ENCODE measurements at places on chromosomes 2 and 18. TPM values are rescaled to one million over a fixed set of nuclear protein-coding genes. Genes with fewer than 3 reads are reported as not detected.

The POTEI gene
- total RNA-seq = not detected

The ICOS gene
- total RNA-seq = not detected

The CDH7 gene
- 0.24 TPM for total RNA-seq

The SALL3 gene
- total RNA-seq = not detected

The ORC4 gene
- total RNA-seq = 63.9 TPM

The GULP1 gene
- total RNA-seq = 16.2 TPM

The ZNF396 gene
- 2.5 TPM for total RNA-seq

The RPIA gene
- total RNA-seq = 7.9 TPM

The ARHGAP15 gene
- total RNA-seq = 3.8 TPM

The VAMP5 gene
- total RNA-seq = 7.9 TPM

DNA sequence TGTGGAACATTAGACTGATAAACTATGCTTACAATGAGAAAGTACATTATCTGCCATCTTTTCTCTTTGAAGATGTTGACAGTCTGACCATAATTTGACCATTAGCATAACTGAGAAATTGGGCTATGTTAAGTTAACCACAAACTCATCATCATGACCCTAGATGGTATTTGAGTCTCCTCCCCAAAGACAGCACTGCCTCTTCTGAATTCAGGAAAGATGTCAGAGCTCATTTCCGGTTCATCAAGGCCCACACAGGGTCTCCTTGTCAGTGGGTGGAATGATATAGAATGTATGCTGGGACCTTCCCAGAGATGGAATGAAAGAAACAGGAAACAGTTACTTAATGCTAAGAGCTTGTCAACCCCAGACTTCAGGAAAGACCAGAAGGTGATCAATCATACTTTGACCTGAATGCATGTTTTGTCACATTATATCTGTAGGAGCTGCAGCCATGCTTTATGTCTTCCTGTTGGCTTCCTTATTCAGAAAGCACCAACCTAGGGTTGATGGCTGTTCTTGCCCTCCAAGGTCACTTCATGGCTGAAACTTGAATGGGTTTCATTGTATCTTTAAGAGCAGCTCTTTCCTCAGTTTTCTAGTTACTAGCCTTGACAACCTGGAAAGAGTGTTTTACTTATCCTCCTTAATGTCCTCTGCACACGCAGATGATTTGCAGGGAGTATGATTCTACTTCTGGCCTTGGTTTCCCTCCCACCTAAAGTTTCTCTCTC, 99.1 kb upstream of the NEUROD1 start:
- no peak overlapping the region for H3K27ac ChIP-seq
- no peak overlapping the region for H3K4me3 ChIP-seq
- H3K4me1 ChIP-seq = peaks cover 15% of the 10 kb centered on the region
- no peak for DNase-seq
- no peaks in the 10 kb centered on the region for H3K27me3 ChIP-seq
- no peaks in the 10 kb centered on the region for H3K36me3 ChIP-seq

DNA sequence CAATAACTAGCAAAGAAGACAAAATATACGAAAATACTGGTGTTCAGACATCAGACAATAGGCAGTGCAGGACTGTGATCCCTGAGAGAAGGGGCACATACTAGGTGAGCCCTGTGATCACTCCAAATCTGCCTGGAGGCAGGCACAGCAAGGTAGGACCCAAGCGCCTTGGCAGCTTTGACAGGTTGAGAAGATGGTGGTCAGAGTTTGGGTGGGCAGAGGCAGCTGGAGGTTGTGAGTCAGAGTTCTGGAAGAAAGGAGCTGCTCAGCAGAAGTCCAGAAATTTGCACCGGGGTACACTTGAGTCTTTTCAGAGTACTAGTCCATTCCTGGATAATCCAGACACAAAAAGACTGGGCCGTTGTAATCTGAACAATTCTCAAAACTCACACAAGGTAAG, 14.0 kb downstream of the KIF1A start:
- H3K4me1 ChIP-seq = no peaks in the 10 kb centered on the region
- DNase-seq = no peak
- H3K4me3 ChIP-seq = no peak overlapping the region
- no peaks in the 10 kb centered on the region for H3K36me3 ChIP-seq
- H3K27me3 ChIP-seq = peaks cover 38% of the 10 kb centered on the region

DNA sequence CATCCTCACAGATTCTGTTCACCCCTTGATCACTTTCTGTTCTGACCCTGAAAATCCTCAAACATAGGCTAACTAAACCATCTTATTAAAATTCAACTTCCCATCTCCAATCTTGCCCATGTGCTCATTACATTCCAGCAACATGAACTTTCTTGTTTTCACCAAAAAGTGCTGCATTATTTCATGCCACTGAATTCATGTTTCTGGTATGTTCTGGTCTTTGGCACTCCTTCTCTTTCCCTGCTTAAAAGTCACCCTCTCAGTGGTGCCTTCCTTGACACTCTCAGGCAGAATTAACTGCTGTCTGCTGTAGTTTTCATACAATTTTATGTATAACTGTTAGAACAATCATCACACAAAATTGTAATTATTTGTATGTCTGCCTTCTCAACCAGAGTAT, 247.7 kb upstream of the RBMS1 start:
- no peak overlapping the region for H3K27ac ChIP-seq
- DNase-seq = no peak
- H3K4me3 ChIP-seq = no peak overlapping the region
- H3K27me3 ChIP-seq = no peaks in the 10 kb centered on the region

GRCh38 chr2:53559302-53559966, 208.2 kb upstream of the CHAC2 start:
- no peak for DNase-seq
- no peak overlapping the region for H3K4me3 ChIP-seq
- H3K27ac ChIP-seq = no peak overlapping the region
- H3K27me3 ChIP-seq = no peaks in the 10 kb centered on the region
- H3K36me3 ChIP-seq = no peaks in the 10 kb centered on the region

DNA sequence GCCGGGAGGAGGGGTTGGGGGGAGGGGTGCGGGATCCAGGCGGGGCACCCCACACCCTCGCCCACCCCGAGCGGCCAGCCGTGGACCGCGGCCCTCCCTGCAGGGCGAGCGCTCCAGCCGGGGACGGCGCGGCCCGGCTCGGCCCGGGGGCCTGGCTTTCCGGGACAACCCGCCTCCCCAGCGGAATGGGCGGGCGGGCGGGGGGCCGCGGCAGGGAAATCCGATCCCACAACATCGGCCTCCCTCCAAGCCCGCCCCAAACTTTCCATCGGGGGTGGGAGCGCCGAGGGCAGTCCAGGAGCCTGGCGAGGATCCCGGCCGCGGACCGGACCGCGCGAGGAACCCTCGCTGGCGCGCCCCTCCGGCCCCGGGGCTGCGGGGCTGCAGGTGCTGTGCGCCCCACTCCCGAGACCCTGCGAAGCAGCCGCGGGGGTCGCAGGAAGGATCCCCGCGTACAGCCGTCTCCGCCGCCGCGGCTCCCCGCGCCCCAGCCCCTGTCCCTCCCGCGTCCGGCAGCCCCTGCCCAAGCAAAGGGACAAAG, 529 bp downstream of the SEMA4C start:
- H3K4me1 ChIP-seq = peaks cover 60% of the 10 kb centered on the region
- H3K4me3 ChIP-seq = peak overlapping the region; percentile 99
- no peaks in the 10 kb centered on the region for H3K27me3 ChIP-seq

GRCh38 chr2:224072541-224073188, 33.6 kb upstream of the SERPINE2 start:
- H3K27ac ChIP-seq = no peak overlapping the region
- DNase-seq = no peak
- no peaks in the 10 kb centered on the region for H3K36me3 ChIP-seq
- no peak overlapping the region for H3K4me3 ChIP-seq

GRCh38 chr2:226143091-226143490, 656.5 kb downstream of the IRS1 start:
- no peaks in the 10 kb centered on the region for H3K27me3 ChIP-seq
- no peak for DNase-seq
- H3K4me1 ChIP-seq = no peaks in the 10 kb centered on the region
- H3K4me3 ChIP-seq = no peak overlapping the region
- no peaks in the 10 kb centered on the region for H3K36me3 ChIP-seq
- no peak overlapping the region for H3K27ac ChIP-seq

DNA sequence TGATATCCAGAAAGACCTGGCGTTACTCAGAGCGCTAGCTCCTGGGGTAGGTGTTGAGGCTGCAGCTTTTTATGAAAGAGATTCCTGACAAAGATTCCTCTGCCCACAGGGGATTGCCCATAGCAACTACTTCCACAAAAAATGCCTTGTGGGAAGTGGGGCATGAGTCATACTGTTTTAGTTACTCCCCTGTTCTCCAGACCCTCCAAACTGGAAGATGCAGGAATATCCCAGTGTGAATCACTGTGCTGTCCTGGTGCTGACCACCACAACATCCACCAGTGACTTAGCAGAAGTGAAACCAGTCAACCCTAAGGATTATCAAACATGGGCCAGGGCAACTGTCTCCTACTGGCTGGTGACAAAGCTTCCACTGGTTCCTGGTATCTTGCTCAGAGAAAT, 61.8 kb downstream of the CDH2 start:
- H3K27me3 ChIP-seq = no peaks in the 10 kb centered on the region
- H3K4me1 ChIP-seq = no peaks in the 10 kb centered on the region
- no peak overlapping the region for H3K4me3 ChIP-seq
- H3K27ac ChIP-seq = no peak overlapping the region
- no peaks in the 10 kb centered on the region for H3K36me3 ChIP-seq

DNA sequence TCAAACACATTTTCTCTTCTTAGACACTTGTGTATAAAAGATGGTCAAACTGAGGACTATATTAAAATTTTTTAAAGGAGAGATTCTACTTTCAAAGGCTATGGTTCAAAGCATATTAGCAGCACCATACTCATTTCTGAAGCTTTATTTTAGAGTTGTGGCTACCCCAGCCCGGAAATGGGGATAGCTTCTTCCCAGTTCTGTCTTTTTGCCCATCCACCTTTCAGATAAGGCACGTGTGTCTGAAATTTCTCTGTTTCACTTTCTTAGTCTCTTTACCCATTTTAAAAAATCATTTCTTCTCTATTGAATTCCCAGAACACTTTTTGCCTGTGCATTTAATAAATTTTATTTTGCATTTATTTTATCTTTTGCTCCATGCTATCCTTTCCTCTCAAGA, 431.5 kb downstream of the RNF144A start:
- no peaks in the 10 kb centered on the region for H3K27me3 ChIP-seq
- no peaks in the 10 kb centered on the region for H3K4me1 ChIP-seq
- DNase-seq = no peak
- H3K4me3 ChIP-seq = no peak overlapping the region
- no peaks in the 10 kb centered on the region for H3K36me3 ChIP-seq

- no peaks in the 10 kb centered on the region for H3K36me3 ChIP-seq
- H3K27ac ChIP-seq = no peak overlapping the region
- DNase-seq = no peak
- H3K4me3 ChIP-seq = no peak overlapping the region
- peaks cover 25% of the 10 kb centered on the region for H3K4me1 ChIP-seq
These were observed 77.2 kb downstream of the MDH1 start for GRCh38 chr2:63665846-63666475.

DNA sequence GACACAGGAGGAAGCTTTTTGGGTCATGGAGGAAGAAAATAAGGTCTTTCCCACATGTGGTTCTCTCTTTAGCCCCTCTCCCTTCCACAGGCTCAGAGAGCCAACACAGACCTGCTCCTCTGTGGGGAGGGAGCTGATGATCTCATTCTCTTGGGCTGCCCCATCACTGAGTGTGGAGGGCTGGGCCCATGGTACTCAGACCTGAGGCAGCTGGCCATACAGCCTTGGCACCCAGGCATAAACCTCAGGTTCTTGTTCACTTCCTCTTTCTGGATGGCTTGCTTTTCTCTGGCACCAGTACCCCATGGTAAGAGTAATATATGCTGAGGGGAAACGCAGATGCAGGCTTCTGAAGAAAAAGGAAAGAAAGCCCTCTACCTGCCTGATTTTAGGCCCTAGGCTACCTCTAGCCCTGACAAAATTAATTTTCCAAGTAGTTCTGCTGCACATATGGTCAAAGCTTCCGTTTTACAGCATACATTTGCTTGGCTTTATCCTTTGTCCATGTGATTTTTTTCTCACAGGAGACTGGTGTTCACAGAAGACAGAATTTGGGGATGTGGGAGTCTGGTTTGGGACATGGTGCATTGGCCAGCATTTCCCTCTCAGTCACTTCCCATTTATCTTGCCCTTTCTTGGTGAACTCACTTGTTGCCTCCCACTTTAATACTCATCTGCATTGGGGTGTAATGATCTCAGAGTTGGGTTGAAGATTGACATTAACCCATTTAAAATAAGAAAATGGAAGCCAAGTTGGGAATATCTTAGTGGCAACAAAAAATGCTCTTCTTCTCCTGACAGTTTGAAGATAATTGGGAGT, 11.1 kb downstream of the DHRS9 start:
- H3K4me1 ChIP-seq = no peaks in the 10 kb centered on the region
- H3K27ac ChIP-seq = no peak overlapping the region
- no peaks in the 10 kb centered on the region for H3K27me3 ChIP-seq

DNA sequence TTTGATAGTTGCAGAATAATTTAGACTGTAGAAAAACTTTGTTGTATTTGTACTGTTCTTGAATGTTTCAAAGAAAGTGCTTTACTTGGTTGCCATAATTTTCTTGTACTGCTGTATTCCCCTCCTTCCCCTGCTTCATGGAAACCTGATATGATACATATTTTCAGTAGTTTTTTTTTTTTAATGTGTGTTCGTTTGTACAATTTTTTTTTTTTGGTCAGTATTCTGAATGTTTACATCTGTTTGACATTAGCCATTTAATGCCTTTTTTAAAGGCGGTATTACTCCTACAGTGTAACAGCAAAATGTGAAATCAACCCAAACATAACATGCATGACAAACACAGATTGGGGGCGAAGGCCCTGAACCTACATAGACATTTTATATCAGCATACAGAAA, 172.3 kb downstream of the ASXL3 start:
- H3K4me1 ChIP-seq = no peaks in the 10 kb centered on the region
- no peak overlapping the region for H3K4me3 ChIP-seq
- no peaks in the 10 kb centered on the region for H3K27me3 ChIP-seq
- no peaks in the 10 kb centered on the region for H3K36me3 ChIP-seq

DNA sequence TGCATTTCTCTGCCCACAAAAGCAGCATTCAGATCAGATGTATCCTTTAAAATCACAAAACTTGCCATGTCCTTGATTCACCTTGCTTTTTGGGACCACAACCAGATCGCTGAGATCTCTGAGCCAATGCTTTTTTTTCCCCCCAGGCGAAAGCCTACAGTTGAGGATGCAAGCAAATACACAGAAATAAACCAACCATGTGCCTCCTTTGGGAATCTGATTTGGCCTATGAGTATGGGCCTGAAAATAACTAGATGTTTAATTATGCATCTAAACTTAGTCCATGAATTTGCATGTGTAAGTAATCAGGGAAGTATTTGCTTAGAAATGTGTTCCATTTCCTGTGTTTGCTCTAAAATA, 49.7 kb upstream of the CDC42EP3 start:
- H3K4me3 ChIP-seq = no peak overlapping the region
- no peaks in the 10 kb centered on the region for H3K4me1 ChIP-seq
- H3K27me3 ChIP-seq = no peaks in the 10 kb centered on the region
- no peak overlapping the region for H3K27ac ChIP-seq
- H3K36me3 ChIP-seq = no peaks in the 10 kb centered on the region
- no peak for DNase-seq
